ENCODE measurements at places on chromosomes 4 and X.

- DNase-seq, result peak; percentile 55
Measured at GRCh38 chrX:41449615-41450014, 2.5 kb downstream of the NYX start.

GRCh38 chr4:173482330-173482931, 47.6 kb downstream of the HAND2 start:
- no peak for DNase-seq

DNA sequence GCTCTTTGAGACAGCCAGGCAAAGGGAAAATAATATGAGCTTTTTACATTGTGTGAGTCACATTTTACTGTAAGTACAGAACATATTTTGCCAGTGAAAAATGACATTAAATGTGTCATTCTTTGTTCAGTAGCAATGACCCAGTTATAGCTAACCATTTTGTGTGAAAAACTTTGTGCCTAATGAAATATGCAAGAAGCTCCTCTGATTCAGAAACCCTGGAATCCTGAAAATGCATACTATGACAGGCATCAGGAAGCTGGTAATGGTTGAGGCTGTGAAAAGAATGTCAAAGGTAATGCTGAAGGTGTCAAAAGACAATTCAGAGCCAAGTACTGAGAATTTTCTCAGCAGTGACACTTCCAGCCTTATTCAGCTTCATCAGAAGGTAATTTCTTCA, 549.5 kb upstream of the SMIM31 start:
- peak; percentile 35 for DNase-seq

GRCh38 chrX:34404386-34405070, 252.6 kb downstream of the TMEM47 start:
- no peak for DNase-seq

GRCh38 chr4:120753854-120754253, 168.7 kb downstream of the PRDM5 start:
- DNase-seq, result peak; percentile 74

GRCh38 chr4:6023731-6024130, 5.5 kb upstream of the C4orf50 start:
- DNase-seq, result no peak
